ENCODE measurements at places on chromosomes 3 and 15.

GRCh38 chr15:101652786-101653430 lies 727 bp upstream of the TM2D3 start:
- DNase-seq: no peak

GRCh38 chr3:149085828-149086231 lies 503 bp downstream of the HLTF start:
- DNase-seq: no peak

DNA sequence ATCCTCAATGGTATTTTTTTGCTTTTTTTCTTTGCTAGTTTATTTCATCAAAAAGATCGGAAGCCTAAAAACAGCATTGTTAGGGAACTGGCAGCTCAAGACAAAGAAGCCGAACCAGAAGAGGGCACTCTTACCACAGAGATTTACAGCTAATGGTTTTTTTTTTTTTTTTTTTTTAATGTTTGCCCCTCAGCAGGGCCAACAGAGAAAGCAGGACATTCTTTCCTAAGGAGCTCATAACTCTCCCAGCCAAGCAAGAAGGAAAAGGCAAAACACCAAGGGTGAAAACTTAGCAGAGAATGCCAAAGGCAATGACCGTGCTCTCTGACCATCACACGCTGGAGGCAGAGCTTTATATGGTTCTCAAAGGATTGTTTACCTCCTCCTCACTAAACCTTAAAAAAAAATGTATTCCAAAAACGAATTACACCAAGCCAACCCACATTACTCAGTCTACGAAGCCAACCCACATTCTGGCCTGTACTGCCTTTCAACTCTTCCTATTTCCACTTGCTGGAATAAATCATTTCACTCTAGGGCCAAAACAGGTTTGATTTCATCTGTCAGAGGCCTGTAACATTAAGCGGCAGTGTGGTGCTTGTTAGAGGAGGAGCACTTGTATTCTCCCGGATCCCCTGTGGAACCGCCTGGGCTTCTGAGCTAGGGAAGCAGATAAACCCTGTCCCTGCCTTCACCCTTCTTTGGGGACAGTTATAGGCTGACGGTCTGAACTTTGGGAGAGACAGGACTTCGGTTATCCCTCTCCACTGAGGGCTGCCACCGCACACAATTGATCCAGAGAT lies 35.6 kb upstream of the GYG1 start:
- no peak for DNase-seq

- DNase-seq: no peak
Measured at GRCh38 chr3:186594591-186595113, 18.2 kb upstream of the AHSG start.

DNA sequence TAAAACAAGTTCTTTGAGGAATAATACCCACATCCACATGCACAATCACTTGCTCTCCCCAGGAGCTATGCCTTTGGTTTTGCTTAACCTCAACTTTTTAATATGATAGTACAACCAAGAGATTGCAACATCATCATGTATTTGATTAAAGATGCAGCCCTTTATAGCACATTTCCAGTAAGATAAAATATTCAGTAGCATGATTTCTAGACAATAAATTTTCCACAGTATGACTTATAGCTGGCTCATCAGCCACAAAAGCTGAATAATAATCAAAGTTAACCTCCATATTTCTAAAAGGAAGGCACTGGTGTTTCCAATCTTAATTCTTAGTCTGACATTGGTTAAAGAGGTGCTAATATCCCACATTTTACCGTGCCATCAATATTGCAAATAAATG lies 622.5 kb downstream of the TBL1XR1 start:
- no peak for DNase-seq

GRCh38 chr3:11076711-11077110 lies 77.6 kb upstream of the HRH1 start:
- no peak for DNase-seq

DNA sequence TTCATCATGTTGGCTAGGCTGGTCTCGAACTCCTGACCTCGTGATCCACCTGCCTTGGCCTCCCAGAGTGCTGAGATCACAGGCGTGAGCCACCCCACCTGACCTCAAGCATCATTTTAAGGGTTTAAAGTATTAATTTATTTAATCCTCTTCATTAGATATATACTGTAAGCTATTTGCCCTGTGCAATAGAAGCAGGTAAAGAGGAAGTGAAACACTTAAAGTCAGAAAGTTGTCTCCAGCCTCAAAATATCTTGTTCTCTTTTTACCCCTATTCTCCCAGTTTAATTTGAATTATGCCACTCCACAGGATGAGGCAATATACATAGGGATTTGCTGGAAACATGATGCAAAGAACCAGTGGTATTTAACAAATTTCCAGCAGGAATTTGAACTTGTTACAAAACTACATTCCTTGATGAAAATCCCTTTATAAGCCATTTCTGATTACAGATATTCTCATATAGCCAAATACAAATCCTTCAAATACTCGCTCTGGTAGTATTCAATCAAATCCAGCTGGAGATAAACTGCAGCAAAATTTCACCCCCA lies 2.0 kb downstream of the NDUFB5 start:
- no peak for DNase-seq

GRCh38 chr3:176896640-176897039 lies 300.6 kb downstream of the TBL1XR1 start:
- no peak for DNase-seq

- no peak for DNase-seq
Measured at GRCh38 chr3:22980346-22980745, 222.8 kb upstream of the UBE2E2 start.

- DNase-seq: no peak
Measured at GRCh38 chr3:99774467-99774866, 43.2 kb upstream of the CMSS1 start.

DNA sequence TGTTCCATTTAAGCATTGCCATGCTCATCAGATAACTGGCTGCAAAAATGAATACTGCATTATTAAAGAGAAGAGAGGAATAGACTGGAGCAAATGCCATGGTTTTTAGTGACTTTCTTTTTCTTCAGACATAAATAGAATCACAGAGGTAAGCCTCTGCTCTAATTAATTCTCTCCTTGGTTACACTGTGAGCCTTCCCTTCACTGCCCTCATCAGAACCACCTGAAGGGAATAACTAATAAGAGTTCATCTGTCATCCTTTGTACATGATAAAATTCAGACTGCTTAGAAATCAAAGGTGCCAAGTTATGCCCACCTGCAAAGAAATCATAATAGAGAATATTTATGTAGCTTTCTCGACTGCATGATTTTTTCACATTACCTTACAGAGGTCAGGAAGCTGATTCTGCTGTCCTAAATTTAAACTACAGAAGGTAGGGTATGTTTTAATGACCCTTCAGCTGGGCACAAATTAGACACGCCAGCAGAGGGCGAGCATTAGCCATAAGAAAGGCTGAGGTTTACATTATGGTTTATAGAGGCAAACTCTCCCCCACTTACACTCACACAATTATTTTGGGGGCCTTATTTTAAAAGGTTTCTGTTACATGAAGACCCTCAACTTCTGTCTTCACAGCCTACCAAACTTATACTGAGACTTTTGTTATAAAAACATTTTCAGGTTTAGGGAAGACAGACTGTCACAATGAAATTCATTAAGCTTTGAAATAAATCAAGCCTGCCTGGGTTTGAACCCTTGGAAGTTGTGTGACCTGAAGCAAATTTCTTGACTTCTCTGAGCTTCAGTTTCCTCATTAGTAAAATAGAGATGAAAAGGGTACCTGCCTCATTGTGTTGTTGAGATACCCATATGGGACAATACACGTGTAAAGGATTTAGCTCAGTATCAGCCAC lies 15.3 kb upstream of the UNC13C start:
- peak; percentile 0 for DNase-seq

DNA sequence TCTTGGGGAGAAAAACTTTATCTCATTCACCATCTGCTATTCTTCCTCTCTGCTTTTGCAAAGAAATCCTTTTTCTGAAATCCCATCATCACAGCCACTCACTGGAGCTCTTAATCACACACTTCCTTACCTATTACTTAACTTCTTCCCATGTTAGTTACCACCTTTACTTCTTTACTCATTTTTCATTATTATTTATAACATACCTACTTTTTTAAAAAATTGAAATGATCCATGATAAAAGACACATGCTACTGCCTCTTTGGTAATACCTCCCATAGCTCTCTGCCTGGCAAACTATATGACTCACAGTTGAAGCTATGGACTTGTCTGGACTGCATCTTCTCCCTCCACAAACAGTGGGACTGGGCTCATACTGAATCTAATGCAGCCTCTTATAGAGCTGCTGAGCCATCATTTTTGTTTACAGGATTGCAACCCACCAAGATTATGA lies 150.3 kb downstream of the TNIK start:
- no peak for DNase-seq

All from activated T-cell treated with anti-CD3 and anti-CD28 coated beads for 24 hours (primary cell).